ENCODE measurements at places on chromosomes 3 and 15.
A peak's percentile ranks its signal among the peaks of the same experiment; 100 is the strongest.

DNA sequence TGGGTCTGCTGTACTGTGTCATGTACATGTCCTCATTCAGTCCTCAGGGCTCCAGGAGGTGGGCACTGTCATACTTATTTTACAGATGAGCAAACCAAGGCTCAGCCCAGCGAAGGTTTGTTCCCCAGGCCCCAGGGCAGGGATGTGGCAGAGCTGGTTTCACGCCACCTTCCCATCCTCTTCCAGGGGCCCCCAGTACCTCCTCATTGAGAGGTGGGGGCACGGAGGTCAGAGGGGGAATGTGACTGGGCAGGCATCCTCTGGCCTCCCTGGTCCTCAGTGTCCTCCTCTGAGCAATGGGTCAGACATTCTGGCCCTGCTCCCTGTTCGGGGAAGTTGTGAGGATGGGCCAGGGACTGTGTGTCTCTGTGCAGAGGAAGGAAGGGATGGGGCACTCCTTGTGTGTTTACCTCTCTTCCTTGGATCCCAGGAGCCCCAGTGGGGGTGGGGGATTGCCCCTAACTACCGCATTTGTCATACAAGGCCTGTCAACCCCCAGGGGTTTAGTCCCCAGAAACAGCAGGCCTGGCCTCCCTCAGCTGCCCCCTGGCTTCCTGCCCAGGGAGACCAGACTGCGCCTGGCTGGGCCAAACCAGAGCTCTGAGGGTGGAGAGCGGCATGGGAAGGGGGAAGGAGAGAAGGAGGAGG lies 65.9 kb upstream of the LCTL start:
- no peak for DNase-seq

- DNase-seq = no peak
These were observed 27.2 kb downstream of the WNT7A start for GRCh38 chr3:13852638-13853009.

- no peak for DNase-seq
These were observed 1.1 kb downstream of the C2CD4B start for GRCh38 chr15:62164014-62164395.

GRCh38 chr3:139982404-139982803 lies 47.4 kb downstream of the CLSTN2 start:
- no peak for DNase-seq

DNA sequence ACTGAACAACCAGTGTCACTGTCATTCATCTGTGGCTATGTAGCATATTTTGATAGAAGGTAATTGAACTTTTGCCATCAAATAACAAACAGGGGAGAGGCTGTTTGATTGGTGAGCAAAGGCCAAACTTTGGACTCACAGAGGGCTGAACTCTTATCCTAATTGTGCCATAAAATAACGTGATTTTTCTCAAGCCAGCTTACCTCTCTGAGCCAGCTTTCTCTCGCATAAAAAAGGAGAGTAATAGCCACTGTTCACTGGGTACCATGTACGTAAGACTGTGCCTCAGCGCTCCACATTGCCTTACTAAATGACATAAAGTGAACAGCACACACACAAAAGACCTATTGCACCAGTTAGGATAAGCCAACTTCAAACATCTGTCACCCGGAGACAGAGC lies 216.9 kb downstream of the LRTM1 start:
- no peak for DNase-seq

GRCh38 chr15:40483919-40484318 lies 13.1 kb downstream of the CHST14 start:
- no peak for DNase-seq

- no peak for DNase-seq
These were observed 3.1 kb downstream of the GP5 start for GRCh38 chr3:194395778-194396538.

DNA sequence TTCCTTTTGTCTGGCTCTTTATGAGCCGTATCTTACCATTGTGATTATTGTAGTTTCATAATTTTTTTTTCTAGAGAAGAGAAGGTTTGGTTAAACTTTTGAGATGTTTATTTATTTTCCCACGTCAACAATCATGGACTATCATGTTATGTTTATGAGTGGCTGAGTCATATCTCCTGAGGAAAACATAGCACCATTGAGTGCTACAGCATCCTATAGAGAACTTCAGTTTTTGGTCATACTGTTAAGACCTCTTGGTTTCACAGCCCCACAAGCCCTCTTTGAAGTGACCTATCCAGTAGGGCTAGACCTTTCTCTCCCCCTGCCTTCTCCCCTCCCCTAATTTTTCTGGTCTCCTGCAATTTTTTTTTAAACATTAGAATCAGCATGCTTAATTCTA lies 20.8 kb downstream of the PIK3CA start:
- no peak for DNase-seq

DNA sequence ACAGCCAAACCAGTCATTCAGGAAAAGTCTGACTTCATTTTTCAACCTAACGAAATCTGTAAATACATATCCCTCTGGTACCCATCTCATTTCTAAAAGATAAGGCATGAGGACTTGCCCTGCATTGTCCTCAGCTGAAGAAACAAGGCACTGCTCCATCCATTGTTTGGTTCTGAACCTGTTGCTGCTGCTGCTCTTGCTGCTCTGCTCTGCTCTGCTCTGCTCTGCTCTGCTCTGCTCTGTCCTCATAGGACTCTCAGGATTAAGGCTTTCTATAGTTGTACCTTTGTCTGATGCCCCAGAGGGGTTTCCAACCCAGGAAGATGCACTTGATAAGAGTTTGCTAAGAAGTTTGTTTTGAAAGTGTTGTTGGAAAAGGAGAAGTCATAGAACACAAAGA lies 38.2 kb downstream of the CMSS1 start:
- no peak for DNase-seq

DNA sequence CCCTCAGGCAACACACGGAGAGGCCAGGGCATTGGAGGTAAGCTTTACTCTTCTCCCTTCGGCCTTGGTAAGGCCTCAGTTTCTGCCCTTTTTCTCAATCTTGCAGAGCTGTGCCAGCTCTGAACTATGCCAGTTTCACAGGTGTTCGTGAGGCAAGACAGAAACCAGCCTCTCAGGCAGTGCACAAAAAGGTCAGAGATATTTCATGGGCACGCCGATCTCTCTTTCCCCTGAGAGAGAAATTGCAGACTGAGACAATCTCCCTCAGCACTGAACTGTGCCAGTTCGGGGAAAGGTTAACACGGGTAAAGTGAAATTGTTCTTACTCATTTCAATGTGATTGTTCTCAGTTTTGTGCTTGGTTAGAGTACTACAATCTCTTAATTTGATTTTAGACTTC lies 88.5 kb downstream of the GMNC start:
- DNase-seq = no peak

GRCh38 chr3:14146381-14147065 lies 21.7 kb downstream of the TMEM43 start:
- no peak for DNase-seq

- no peak for DNase-seq
These were observed 360.8 kb upstream of the PROK2 start for GRCh38 chr3:72145506-72146380.

GRCh38 chr15:97319291-97319690 lies 641.2 kb upstream of the ARRDC4 start:
- no peak for DNase-seq

DNA sequence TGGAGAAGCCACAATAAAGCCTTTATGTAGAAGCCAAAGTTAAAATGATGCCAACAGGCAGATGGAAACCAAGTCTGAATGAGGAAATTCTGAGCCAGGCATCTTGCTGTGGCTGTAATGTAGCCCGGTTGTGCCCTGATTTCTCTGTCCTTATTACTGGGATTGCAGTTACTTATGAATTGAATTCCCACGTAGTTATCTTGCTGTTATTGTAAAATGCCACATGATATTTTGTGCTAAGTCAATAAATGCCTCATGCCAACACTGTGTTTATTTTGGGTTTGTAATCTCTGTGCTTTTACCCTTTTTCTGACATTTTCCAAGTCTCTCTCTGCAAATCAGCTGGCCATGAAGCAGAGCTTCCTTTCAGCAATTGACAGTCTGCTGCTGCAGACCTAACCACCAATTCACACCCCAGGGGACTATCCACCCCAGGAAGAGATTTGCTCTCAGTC lies 486.1 kb upstream of the GOLIM4 start:
- DNase-seq = peak; percentile 67

GRCh38 chr3:138140940-138141339 lies 8.8 kb upstream of the A4GNT start:
- DNase-seq = no peak

DNA sequence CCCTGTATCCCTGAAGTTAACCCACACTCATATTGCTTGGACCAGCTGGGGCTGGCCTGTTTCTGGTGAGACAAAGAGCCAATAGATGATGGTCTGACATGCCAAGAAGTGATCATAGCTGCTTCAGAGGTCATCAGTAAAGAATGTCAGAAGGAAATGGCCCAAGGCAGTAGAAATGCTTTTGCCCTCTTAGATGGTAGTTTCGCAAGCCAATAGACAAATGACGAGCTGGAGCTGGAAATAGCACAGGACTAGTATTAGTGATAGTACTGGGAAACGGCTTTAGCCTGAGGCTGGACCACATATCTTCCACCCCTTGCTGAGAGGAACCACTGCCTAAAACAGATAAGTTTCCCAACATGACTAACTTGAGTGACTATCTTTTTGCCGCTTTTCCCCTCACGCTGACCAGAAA lies 176.1 kb upstream of the THBS1 start:
- DNase-seq = no peak

DNA sequence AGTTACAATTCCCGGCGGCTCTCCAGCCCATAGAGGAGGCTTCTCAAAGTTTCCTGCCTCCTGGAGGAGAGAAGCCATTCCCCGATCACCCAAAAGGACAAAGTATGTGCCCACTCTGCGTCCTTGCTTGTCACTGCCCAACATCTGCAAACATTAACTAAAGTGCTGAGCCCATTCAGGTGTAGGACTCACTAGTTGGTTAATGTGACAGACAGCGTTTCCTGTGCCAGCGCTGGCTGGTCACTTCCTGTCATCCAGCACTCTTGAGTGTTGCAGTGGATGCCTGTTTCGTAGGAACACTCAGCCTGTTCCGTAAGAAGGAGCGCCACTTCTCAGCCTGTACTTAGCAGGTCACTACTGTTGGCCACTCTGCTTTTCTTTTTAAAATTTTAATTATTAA lies 100.3 kb downstream of the APBA2 start:
- DNase-seq = no peak

DNA sequence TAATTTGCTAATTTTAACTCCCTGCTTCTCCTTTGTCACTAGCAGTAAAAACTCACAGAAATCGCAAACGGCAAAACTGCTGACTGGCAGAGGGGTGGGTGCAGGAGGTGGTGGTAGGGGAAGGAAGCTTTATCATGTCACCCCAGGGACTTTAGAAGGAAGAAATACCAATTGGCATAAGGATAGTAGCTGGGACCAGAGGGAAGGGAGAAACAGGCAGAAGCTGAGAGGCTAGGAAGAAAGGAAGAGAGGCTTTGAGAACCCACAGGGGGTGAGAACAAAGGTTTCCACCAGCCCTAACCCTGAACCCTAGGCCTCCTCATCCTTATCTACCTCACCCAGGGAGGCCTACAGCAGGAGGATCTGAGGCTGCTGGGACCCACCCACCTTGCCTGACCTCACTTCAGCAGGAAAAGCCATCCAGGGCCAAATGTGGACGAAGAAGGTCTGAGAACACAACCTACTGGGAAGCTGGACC lies 10.7 kb downstream of the ITGB5 start:
- no peak for DNase-seq

GRCh38 chr3:2360815-2361214 lies 262.1 kb downstream of the CNTN4 start:
- no peak for DNase-seq

GRCh38 chr15:83717010-83717409 lies 63.1 kb downstream of the ADAMTSL3 start:
- DNase-seq = no peak

DNA sequence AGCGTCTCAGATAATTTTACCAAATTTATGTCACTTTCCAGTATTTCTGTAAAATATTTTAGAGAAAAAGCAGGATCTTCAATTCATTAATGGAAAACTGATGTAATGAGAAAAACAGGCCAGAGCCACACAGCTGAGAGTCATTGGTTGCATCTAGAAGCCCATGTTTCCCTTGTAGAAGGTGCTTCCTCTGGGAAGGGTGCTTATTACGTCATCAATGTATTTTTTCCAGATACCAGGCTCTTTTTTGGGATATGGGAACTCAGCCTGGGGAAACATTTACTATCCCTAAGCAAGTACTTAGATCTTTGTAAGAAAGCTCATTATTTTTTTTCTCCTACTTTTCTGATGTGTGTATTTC lies 89.1 kb upstream of the PHLDB2 start:
- no peak for DNase-seq

- no peak for DNase-seq
These were observed 57.3 kb upstream of the RNF7 start for GRCh38 chr3:141680620-141681389.

- DNase-seq = no peak
These were observed 54.5 kb upstream of the ACKR4 start for GRCh38 chr3:132542577-132542976.

DNA sequence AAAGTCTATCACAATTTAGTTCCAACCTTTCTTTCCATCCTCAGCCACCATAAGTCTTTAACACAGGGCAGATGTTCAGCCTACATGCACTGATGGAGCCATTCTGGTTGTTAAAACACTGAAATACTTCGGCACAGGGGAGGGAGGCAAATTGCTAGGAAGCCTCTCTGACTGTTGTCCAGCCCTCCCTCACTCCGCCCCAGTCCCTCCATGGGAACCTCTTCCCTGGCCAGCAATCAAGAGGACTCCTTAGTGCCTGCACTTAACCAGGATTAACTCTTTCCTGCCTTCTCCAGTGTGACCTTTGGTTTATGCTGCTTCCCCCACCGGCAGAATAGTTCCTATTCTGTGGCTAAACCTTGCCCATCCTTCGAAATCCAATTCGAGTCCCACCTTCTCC lies 47.0 kb upstream of the USP3 start:
- no peak for DNase-seq

GRCh38 chr3:47762233-47762632 lies 19.5 kb downstream of the SMARCC1 start:
- no peak for DNase-seq

DNA sequence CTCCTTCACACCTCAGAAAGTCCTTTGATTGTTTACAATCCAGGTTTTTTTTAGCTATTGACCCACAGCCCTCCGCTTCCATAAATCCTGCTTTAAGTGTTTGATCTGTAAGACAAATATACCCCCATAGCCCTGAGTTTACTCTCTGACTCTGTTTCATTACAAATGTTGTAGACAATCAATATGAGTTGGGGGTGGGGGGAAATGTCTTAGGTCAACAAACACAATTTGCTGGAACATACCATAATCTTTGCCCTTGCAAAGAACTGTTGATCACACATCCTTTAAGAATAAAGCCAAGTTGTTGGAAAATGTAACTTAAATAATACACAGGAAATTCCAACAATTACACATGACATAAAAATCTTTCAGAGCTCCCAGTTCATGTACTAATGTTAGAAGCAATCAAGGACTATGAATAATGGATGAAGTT lies 301.8 kb upstream of the SEMA6D start:
- no peak for DNase-seq

GRCh38 chr3:194637066-194637465 lies 3.8 kb upstream of the TMEM44 start:
- no peak for DNase-seq

GRCh38 chr3:123841476-123842238 lies 42.5 kb downstream of the MYLK start:
- no peak for DNase-seq

- no peak for DNase-seq
These were observed 70.2 kb downstream of the PEAK1 start for GRCh38 chr15:77349666-77350065.

- DNase-seq = no peak
These were observed 69.1 kb downstream of the SSUH2 start for GRCh38 chr3:8575364-8576104.

- no peak for DNase-seq
These were observed 10.8 kb downstream of the TIPARP start for GRCh38 chr3:156685198-156685597.

GRCh38 chr15:101538177-101538576 lies 48.7 kb upstream of the PCSK6 start:
- no peak for DNase-seq

GRCh38 chr3:18058666-18059065 lies 316.2 kb upstream of the TBC1D5 start:
- no peak for DNase-seq

Measured in NCI-H446 (cell line).